ENCODE measurements at places on chromosomes 2 and 18.

DNA sequence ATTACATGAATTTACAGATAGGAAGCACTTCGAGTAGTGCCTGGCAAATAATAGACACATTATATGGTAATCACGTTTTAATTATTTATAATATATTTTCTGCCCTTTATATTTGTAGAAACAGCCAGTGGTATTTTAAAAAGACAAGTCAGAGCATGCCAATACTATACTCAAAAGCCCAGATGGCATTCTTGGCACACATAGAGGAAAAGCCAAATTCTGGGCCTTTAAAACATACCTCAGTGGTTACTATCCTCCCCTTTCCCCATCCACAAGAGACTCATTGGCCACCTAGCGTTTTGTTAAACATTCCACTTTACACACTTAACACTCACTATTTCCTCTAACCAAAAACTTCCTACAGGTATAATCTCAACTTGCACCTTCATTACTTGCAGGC lies 63.3 kb upstream of the ZNF804A start:
- DNase-seq = no peak

GRCh38 chr2:162013514-162014475 lies 60.2 kb downstream of the DPP4 start:
- DNase-seq = no peak

DNA sequence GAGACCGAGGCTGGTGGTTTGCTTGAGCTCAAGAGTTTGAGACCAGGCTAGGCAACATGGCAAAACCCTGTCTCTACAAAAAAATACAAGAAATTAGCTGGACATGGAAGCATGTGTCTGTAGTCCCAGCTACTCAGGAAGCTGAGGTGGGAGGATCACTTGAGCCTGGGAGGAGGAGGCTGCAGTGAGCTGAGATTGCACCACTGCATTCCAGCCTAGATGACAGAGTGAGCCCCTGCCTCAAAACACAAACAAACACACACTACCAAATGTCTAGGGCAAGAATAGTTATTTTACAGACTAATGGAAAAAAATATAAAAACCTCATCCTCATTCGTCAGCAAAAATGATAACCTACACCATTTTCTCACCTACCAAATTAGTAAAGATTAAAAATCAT lies 15.3 kb downstream of the BUB1 start:
- no peak for DNase-seq

GRCh38 chr2:28750316-28751251 lies 1.0 kb upstream of the PPP1CB start:
- DNase-seq = peak; percentile 7

DNA sequence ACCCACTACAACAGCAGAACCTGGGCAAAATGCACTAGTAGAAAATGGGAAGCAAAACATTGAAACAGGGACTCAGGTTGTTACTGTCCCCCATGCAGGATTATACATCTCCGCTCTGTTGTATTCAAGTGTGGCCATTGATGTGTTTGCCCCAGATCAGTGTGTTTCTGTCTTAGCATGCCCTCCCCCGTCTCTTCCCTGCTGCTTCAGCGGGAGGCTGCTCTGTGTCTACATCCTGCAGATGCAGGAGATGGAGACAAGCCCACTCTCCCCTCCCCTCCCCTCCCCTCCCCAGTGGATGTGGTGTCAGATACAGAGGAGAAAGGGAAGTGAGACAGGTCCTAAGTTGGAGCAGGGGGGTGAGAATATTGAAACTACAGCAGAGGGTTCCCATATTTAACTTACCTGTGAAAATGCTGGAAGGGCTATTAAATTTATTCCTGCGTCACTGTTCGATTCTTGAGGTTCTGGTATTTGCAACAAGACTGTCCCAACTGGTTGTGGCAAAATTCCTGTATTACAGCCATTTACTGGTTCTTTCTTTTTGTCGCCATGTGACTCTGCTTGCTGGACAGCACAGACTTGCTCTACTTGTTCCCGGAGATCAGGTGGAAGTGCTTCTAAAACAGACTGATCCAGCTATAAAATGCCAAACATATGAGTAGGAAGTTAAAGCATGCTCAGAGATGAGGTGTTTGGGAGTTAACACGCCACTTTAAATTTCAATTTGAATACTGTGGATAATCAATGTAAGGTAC lies 67.0 kb downstream of the EIF5B start:
- no peak for DNase-seq

GRCh38 chr18:71832946-71833617 lies 711.1 kb downstream of the CBLN2 start:
- DNase-seq = no peak

DNA sequence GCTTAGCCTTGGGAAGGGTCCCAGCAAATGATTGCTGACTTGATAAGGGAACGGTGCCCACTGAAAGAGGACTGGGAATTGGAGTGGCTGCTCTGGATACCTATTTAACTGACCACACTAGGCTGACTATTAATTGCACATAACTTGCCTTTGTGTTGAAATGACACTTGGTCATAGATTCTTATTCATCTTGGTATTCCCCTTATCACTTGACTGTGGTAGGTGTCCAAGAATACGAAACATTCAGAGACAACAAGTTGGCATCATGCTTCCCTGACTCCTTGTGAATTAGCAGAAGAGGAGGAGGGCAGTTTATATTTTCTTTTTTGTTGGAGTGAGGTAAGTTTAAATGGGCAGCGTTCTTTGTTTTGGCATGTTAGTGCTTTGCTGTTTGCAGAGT lies 13.4 kb downstream of the FMNL2 start:
- DNase-seq = no peak

DNA sequence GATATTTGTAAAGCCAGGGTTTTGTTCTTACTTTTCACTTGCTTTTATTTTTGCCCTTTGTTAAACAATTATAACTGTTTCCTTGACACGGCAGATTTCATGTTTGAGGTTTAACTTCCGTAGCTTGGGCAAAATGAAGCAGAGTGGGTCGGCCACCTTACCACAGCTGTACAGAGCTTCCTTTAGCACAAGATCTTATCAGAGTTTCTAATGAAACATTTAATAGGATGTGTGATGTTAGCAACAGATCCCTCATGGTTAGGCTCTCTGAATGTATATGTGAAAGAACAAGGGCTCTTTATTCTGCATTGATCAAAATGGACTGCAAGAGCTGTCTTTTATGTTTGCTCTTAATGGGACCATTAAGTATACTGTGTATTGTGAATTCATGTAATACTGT lies 22.3 kb downstream of the RNF125 start:
- DNase-seq = no peak

DNA sequence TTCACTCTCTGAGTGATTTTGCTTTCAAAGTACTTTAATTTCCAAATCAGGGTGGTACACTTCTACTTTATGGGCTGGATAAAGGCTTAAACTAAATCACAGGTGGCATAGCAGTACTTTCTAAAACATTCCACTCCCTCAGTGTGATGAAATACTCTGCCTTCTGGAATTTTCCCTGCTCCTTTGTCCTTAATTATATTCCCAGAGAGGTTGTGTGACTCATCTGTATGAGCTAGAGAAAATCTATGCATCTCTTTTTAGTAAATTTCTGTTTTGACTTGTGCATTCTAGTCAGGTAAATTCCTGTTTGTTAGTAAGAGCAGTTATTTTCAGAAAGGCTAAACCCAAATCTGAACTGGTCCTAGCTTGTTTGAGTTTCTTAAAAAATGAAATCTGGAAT lies 29.0 kb upstream of the PLA2R1 start:
- DNase-seq = no peak

GRCh38 chr2:121002597-121002996 lies 266.9 kb downstream of the GLI2 start:
- DNase-seq = no peak

DNA sequence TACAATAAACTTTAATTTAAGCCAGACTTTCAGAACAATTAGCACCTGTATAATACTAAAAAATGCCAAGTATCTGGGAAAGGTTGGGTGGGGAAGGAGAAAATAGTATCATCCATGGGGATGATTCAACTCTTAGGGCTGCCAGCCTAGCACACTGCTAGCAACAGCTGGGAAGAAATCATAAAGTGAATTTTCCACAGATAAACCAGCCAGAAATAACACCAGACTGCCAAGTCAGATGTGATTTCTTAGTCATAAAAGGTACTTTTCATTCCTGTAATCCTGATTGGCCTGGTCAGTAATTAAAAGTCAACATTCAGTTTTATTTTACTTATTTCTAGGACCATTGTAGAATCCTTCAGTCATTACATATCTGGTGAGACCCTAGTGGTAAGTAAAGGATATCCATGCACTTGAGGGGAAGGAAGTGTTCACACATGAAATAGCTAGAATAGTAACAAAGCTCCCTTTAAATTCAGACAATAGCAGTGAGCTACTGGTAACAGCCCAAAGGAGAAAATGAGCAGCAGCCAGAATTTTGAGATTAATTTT lies 59.4 kb downstream of the LIMS1 start:
- no peak for DNase-seq

DNA sequence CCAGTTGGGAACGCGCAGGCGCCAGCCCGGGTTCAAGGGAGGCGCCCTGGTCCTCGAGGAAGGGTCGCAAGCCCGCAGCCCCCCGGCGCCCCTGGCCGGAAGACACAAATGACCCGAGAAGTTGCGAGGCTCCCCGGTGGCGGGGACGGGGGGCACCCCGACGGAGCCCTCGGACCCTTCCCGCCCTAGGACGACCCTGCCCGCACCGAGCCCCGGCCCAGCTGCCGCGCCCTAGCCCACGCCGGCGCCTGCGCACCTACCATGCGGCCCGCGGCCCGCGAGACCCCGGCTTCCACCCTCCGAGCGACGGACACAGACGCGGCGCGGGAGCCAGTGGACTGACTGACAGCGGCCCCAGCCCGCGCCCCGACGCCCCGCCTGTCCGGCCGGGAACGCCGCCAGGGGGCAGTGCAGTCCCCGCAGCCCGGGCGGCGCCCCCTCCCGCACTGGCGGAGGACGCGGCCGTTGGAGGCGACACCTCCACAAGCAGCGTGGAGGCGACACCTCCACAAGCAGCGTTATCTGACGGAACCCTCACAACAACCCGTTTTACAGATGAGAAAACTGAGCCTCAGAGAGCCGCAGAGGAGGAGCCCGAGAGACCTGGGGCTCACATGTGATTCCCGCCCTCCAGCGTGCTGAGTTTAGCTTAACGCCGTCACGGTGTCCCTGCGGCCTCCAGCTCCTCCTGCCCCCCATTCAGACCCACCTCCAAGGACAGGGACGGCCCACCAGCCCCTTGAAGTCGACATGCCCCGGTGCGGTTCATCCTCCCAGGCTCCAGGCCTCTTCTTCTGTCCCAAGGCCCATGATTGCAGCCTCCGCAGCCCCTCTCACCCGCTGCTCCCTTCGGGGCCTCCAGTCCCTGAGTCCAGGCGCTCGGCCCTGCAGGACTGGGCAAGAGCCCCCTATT lies at the start of gene NMUR1:
Gene NMUR1, minus strand, starts transcription at position 347 of the 913 bp plus-strand sequence. Its CDS starts 84 bp downstream, at position 263.
- DNase-seq = no peak

DNA sequence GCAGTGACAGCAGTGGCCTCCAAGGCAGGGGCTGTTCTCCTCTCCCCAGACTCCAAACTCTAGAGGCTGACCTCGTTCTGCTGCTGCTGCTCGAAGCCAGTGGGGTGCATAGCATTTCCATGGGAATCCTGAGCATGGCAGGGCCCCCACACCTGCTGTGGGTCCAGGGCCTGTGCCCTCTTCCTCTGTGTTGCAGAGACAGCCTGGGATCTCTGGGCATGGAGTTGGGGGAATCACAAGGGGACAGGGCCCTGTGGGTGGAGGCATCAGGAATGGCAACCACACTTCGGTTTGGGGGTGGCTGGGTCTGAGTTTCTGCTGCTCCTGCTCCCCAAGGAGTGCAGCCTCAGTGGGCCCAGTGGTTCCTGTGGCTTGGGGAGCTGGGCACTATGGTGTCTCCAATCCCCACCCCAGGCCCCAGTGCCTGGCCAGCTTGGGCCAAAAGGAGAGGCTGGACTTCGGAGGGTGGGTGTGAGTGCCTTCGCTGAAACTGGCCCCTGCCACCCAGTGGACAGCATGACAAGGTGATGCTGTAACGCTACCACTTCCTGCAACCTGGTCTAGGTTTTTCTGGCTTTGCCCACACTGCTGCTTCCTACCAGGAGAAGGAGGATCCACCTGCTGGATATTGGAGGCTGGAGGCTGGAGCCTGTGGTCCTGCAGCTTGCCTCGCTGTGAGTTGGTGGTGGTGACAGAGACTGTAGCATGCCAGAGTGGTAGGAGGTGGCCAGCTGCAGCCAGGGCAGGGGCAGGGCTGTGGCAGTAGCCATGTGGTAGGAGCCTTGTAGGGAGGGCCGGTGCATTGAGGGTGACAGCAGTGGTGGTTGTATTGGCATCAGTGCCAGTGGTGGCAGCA lies 56.6 kb downstream of the SOWAHC start:
- DNase-seq = no peak

DNA sequence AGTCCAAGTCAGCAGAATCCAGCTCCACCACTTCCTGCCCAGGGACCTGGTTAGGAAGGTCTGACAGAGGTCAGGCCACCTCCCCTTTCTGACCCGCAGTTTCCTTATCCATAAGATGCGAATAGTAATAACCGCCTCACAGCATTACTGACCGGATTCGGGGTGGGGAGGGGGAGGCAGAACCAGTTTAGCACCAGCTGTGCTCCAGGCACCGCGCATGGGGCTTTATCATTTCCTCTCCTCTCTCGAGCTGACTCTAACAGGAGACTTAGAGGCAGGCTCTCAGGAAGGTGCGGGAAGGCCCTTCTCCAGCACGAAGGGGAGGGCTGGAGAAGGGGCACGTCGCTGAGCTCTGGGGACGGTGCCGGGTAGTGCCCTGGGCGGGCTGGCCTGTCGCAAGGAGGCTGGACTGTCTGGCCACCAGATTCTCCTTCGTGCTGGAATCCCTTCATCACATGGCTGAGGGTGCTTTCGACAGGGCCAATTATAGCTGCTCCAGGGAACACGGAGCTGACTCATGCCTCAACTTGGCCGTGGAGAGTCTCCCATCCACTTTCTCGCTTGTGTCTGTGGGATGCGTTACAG lies 5.7 kb downstream of the EHD3 start:
- DNase-seq = no peak

DNA sequence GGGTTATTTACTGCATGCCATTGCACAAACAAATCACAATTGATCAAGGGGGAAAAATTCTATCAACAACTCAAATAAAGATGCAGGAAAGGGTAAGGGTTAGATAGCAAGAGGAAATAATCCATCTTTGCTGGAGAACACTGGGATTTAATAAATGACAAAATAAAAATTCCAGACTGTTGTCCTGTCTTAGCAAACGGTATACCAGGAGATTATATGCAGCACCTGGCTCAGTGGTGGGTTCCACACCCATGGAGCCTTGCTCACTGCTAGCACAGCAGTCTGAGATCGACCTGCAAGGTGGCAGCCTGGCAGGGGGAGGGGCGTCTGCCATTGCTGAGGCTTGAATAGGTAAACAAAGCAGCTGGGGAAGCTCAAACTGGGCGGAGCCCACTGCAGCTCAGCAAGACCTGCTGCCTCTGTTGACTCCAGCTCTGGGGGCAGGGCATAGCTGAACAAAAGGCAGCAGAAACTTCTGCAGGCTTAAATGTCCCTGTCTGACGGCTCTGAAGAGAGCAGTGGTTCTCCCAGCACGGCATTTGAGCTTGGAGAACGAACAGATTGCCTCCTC lies 296.5 kb upstream of the THSD7B start:
- no peak for DNase-seq

DNA sequence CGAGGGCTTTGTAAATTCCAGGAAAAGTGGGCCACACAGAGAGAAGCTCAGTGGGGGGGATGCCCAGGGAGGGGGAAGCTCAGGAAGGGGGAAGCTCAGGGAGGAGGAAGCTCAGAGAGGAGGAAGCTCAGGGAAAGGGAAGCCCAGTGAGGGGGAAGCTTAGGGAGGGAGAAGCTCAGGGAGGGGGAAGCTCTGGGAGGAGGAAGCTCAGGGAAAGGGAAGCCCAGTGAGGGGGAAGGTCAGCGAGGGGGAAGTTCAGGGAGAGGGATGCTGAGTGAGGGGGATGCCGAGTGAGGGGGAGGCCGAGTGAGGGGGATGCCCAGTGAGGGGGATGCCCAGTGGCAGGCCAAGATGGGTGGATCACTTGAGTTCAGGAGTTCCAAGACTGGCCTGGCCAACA lies 821 bp upstream of the CHRNG start:
- DNase-seq = no peak

GRCh38 chr2:174568425-174568824 lies 29.2 kb downstream of the WIPF1 start:
- no peak for DNase-seq

All from activated CD8-positive, alpha-beta memory T cell treated with anti-CD3 and anti-CD28 coated beads for 1 hour (primary cell).